Central memory CD4-positive, alpha-beta T cell (primary cell): ENCODE measurements at places on chromosomes 5 and 9.
A peak's percentile ranks its signal among the peaks of the same experiment; 100 is the strongest.

- no peak for DNase-seq
These were observed 197.4 kb downstream of the WDR70 start for GRCh38 chr5:37576552-37576951.

GRCh38 chr5:107135391-107135790 is 535.3 kb downstream of the EFNA5 start:
- no peak for DNase-seq

GRCh38 chr5:116573702-116574366 is 789 bp downstream of the SEMA6A start:
- no peak for DNase-seq

DNA sequence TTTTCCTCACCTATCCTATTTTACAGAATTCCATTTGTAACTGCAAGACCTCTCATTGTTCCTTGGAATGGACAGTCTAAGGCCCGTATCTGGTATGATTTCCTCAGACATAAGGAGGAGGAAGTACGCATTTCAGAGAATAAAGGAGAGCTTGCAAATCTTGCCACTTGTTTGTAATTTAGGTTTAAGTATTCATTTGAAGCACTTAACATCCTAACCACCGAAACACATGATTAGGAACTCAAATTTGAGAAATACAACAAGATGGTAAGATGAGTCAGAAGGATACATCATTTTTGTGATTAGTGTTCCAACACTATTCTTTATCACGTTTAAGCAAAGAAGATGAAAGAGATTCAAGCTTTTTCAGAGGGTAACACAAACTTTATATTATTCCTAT is 3.9 kb upstream of the ZCCHC9 start:
- no peak for DNase-seq

- no peak for DNase-seq
These were observed 120.1 kb upstream of the ACO1 start for GRCh38 chr9:32264170-32264864.

GRCh38 chr5:95281226-95281625 is 3.7 kb downstream of the MCTP1 start:
- no peak for DNase-seq

DNA sequence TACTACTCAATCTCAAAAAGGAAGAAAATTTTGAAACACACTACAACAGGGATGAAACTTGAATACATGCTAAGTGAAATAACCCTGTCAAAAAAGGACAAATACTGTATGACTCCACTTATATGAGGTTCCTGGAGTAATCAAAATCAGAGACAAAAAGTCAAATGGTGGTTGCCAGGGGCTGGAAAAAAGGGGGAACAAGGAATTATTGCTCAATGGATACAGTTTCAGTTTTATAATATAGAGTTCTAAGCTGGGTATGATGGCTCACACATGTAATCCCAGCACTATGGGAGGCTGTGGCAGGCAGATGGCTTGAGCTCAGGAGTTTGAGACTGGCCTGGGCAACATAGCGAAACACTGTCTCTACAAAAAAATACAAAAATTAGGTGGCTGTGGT is 29.0 kb downstream of the ETF1 start:
- no peak for DNase-seq

DNA sequence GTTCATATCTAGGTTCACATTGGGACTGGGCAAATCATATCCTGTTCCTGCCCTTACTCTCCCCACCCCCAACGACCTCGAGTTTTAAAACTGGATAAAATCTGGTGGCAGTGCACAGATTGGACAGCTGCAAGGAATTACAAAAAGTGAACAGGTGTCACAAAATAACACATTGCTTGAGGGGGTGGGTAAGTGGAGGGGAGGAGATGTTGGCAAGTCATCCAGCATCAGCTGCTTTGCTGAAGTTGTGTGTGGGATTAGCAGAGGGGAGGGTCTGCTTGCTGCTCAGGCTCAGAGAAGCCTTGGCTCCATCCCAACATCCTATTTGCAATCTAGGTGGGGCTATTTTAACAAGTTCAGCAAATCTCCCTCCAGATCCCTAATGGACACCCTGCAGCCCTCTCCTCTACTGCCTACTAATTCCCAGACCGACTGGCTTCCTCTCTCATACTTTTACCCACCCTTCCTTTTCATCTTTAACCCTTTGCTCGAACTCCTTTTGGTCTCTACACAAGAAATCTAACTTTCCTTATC is 39.8 kb upstream of the SLC24A2 start:
- DNase-seq = no peak

GRCh38 chr9:89576404-89576839 is 28.4 kb upstream of the GADD45G start:
- DNase-seq = peak; percentile 18

DNA sequence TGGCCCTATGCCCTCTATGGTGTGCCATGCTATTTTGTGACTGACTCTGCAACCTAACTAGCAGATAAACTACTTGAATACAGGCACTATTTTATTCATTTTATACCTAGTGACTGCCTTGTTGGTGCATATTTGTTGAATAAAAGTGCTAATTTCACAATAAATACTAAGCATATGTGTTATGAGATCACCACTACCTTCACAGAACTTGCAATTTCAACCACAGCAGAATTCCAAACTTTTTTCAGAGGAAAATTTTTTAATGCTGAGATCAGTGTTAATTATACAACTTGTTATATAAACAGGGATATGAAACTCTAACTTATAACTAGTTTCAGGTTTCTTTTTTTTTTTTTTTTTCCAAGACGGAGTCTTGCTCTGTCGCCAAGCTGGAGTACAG is 94.8 kb downstream of the NR3C1 start:
- no peak for DNase-seq

- DNase-seq = peak; percentile 29
These were observed 2.5 kb upstream of the WHRN start for GRCh38 chr9:114507726-114508125.

- DNase-seq = no peak
These were observed 6.6 kb upstream of the PHYHD1 start for GRCh38 chr9:128913995-128914772.

DNA sequence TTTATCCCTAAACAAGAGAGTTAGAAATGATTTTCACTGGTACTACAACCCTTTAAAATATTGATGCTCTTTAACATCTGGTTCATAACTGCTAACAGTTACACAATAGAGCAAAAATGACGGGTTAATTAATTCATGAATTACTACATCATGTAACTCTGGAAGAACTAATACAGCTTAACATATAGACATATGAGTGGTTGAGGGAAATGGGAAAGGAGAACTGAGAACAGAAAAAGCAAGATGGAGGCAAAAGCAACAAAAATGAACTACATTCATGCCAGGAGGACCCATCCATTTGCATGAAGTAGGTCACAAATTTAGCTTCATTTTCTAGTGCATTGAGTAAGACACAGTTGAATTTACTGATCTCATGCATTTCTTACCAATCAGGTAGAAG is 61.8 kb downstream of the C9 start:
- no peak for DNase-seq

DNA sequence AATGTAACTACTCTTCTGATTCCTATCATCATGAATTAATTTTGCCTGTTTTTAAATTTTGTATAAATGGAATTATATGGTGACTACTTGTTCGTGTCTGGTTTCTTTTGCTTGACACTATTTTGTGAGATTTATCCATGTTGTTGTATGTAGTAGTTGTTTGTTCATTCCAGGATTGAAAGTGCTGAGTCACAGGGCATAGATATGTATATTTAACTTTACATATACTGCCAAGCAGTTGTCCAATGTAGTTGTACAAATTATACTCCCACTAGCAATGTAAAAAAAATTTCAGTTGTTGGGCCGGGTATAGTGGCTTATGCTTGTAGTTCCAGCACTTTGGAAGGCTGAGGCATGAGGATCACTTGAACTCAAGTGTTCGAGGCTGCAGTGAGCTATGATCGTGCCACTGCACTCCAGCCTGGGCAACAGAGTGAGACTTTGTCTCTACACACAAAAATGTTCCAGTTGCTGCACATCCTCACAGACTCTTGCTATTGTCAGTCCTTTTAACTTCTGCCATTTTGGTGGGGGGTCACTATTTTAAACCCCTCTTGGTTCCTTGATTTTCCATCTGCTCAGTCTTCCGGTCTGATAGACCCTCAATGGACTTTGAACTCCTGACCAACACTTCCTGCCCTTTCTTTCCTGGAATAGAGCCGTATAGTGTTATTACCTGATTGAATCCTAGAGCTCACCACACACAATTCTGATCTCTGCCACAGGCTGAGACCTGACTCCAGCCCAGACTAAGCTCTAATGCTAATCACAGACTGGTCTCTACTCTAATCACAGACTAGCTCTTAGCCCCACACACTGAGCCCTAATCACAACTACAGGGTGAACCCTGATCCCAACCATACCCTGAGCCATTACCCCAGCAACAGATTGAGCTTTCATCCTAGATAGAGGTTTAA is 69.3 kb upstream of the MELK start:
- no peak for DNase-seq

DNA sequence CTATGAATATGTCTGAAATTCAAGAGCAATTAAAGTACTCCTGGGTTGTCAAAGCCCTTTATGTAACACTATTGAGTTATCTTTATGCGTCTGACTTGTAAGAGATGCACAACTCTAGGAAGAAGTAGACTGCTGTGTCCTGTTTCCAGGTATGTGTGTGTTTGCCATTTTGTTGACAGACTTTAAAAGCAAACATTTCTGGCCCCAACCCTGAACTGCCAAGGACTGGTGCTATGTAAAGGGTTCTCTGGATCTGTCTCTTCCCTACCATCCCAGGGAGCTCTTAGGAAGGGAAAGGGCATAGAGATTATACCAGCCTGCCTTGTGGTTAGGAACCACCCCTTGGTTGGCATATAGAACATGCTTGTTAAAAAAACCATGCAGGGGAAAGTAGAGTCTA is 12.1 kb downstream of the SLC22A5 start:
- DNase-seq = no peak

- no peak for DNase-seq
These were observed 90.3 kb upstream of the ZNF366 start for GRCh38 chr5:72597456-72597948.

DNA sequence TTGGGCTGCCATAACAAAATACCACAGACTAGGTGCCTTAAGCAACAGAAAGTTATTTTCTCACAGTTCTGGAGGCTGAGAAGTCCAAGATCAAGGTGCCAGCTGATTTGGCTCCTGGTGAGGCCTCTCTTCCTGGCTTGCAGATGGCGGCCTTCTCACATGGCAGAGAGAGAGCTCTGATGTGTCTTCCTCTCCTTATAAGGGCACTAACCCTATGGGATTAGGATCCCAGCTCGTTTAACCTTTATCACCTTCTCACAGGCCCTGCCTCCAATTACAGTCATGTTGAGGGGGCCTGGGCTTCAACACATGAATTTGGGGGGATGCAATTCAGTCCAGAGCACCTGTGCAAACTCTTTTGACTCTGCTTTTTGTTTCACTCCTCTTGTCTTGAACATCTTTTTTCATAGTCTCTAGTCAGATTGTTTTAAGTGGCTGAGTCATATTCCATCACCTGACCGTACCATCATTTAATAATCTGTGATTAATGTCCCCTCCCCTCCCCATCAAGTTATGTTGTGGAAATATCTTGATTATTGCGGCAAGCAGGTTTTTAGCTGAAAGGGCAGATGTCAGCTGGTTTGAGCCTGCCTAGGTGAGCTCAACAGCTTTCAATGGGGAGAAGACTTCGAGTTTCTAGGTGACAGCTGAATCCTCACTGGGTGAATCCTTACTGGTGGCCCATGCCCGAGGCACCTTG is 61.8 kb downstream of the NDFIP1 start:
- DNase-seq = no peak

DNA sequence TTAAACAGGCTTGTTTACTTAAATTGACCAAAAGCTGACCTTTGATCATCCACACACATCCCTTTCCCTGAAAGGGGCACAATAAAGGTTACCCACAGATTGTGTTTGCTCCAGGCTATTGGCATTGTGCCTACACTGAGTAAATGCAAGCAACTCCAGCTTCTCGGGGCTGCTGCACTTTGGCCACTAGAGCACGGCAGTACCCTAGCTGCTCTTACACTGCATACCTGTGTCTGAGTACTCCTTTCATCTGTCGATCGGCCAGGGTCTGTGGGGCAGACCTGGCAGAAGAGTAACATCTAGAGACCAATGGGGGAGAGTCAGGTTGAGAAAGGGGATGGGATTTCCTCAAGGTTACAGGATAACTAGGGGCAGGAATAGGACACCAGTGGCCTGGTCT is 281.9 kb upstream of the NMUR2 start:
- DNase-seq = no peak

DNA sequence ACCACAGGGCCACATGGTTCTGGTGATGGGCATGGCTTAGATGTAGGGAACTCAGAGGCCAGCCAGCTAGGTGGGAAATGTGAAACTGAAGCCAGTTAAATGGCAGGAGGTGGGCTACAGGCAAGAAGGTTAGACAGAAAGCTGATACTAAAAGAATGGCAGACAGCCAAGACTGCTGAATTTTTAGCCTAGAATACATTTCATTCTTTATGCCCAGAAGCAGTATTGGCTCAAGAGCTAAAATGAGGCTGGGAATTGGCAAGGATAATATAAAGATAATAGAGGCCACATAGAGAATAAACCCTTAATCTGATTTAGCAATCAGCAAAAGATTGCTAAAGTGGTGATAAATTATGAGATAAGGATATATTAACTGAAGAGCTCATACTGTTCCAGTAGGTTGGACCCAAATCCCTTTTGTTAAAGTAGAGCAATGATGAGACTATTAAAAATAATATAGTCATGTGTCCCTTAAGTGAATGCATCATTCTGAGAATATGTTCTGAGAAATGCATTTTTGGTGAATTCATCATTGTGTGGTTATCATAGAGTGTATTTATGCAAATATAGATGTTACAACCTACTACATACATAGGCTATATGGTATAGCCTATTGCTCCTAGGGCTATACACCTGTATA is 234.3 kb downstream of the CHSY3 start:
- no peak for DNase-seq

GRCh38 chr9:38392235-38393127 is at the start of gene ALDH1B1:
ALDH1B1 (plus strand) TSS chr9:38392702; CDS start chr9:38395749, 3,047 bp downstream.
- DNase-seq = peak; percentile 40

DNA sequence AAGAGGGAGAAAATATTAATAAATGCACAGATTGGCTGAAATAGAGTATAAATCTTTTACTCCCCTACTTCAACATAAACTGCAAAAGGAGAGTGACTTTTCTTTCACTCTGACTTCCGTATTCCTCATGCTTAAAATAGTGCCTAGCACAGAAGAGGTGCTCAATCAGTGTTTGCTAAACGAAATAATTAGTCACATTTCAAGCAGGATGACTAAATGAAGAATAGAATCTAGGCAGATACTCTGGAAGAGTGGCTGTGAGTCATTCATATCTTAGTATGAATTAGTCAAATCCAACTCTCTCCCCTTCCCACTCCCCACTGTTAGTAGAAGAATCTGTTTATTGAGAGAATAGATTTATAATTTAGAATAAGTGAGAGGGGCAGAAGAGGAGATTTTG is 4.8 kb downstream of the CD274 start:
- no peak for DNase-seq

GRCh38 chr5:143435210-143435657 is 31.7 kb upstream of the NR3C1 start:
- peak; percentile 58 for DNase-seq

GRCh38 chr5:101955891-101956290 is 340.2 kb downstream of the SLCO4C1 start:
- no peak for DNase-seq

GRCh38 chr5:89343666-89344065 is 460.7 kb upstream of the MEF2C start:
- DNase-seq = no peak

GRCh38 chr5:61397238-61397637 is 65.2 kb downstream of the ZSWIM6 start:
- no peak for DNase-seq

- DNase-seq = no peak
These were observed 107.4 kb downstream of the SCAMP1 start for GRCh38 chr5:78467752-78468357.

GRCh38 chr9:77587042-77587441 is 61.1 kb downstream of the GNA14 start:
- no peak for DNase-seq
